T-cell (primary cell): ENCODE measurements at places on chromosomes 13 and 19.

DNA sequence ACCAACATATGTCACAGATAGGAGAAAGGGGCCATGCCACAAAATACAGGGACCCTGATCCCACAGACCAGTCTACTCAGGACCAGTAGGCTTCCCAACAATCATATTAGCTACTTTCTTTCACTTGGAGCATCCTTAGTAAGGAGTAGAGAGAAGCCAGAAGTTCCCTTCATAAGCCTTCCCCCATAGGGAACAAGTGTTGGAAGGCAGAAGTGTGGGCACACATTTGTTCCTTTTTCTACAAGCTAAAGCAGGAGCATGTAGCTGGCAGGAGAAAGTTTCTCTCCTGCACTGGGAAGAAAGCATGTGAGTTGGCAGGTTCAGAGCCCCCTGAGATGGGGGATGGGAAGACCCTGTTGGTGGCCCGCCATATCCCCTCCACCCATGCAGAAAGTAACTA lies 165.4 kb downstream of the KCTD12 start:
- DNase-seq: no peak

DNA sequence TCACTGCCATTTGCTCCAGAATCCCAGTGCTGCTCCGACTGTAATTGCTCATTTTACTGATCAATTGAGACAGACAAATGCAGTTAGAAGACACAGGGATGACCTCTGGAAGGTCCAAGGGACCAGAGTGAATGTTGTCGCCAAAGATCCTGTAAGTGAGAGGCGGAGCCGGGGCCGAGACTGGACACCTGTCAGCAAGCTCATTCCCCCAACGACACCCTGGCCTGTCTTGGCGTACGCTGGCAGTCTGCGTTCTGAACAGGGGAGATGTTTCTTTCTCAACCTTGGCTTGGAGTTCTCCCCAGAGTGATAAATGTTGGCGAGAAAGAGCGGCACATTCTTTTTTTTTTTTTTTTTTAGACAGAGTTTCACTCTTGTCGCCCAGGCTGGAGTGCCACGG lies 24.2 kb downstream of the GADD45B start:
- DNase-seq: no peak

DNA sequence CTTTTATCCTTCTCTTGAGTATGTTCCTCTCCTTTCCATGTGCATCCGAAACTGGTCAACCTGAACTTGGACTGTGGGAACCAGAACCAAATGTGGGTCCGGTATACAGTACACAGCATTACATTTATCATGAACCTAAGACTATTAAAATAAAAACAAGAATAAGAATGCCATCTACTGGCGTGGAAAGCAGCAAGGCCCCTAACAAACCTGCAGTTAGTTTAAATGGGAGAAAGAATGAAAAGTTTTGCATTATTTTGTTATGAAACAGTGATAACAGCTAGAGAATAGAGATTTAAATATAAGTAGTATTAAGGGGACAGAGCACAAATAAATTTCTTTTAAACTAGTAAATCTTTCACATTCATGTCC lies 159.5 kb downstream of the RBM26 start:
- DNase-seq: no peak

DNA sequence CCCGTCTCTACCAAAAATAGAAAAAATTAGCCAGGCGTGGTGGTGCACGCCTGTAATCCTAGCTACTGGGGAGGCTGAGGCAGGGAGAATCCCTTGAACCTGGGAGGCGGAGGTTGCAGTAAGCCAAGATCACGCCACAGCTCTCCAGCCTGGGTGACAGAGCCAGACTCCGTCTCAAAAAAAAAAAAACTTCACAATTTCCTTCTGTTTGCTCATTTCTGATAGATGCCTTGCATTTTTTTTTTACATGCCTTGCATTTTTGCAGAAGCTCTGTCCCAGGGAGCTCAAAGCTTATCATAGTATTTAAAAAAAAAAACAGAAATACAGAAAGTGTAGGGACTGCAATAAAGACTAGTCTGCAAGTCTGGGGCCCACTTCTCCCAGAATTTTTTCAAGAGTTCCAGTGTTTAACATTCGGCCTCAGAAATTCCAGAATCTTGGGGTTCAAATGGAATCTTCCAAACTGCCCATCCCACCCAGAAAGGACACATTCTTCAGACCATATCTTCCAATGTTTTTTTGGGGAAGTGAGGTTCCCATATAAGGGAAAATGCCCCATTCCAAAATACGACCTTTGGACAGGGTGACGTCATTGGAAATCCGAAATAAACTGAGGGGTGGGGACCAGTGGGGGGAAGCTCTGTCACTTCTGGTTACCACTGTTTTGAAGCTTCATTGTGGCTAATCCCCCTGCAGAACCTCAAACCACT lies 17.2 kb upstream of the RAB8A start:
- DNase-seq: no peak

DNA sequence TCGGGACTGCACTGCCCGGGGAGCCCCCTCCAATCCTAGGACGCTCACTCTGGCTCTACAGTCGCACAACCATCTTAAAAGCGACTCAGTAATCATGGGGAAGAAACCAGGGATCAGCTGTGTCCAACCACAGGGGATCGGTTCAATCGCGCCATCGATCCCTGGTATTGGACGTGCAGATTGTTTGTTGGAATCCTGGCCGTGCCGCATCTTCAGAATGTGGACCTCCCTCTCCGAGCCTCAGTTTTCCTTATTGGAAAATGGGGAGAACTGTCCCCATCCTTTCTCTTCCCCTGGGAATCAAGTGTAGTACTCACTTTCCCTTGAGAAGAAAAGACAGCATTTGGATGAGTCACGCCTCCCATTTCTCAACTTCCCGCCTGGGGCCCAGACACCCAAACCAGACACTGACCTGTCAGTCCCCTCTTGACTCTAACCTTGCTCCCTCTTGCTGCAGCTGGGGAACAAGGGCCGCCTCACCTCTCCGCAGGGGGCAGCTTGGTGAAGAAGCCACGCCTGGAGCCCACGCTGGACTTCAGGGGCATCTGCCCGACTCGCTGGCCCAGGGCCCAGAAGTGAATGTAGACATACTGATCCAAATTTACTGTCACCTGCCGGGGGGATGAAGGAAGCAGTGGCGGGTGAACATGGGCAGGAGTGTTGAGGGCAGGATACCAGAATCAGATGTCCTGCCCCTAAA lies 17.6 kb downstream of the EMP3 start:
- no peak for DNase-seq

- DNase-seq: no peak
These were observed 274.9 kb downstream of the KCNRG start for GRCh38 chr13:50290186-50290585.

GRCh38 chr13:60019119-60019993 lies 144.4 kb downstream of the DIAPH3 start:
- DNase-seq: no peak
